Neural crest cell (in vitro differentiated cells): ENCODE measurements at places on chromosomes 3 and 15. TPM values are rescaled to one million over a fixed set of nuclear protein-coding genes. Genes with fewer than 3 reads are reported as not detected.

SERF2 gene
- total RNA-seq, result 578 and 599 TPM in 2 replicates

POLR2M gene
- 73.6 and 75.3 TPM in 2 replicates for total RNA-seq

FSD2 gene
- total RNA-seq, result 0.05 TPM in 1 of 2 replicates, not detected in the other

SEMA3G gene
- 4.1 and 5.2 TPM in 2 replicates for total RNA-seq

TMF1 gene
- 18.5 and 21.3 TPM in 2 replicates for total RNA-seq

APPL1 gene
- total RNA-seq, result 27.5 and 28.9 TPM in 2 replicates

EFL1 gene
- total RNA-seq, result 28.0 and 28.5 TPM in 2 replicates

GRCh38 chr3:17945799-17946399, 203.5 kb upstream of the TBC1D5 start:
- DNase-seq, result no peak

DNA sequence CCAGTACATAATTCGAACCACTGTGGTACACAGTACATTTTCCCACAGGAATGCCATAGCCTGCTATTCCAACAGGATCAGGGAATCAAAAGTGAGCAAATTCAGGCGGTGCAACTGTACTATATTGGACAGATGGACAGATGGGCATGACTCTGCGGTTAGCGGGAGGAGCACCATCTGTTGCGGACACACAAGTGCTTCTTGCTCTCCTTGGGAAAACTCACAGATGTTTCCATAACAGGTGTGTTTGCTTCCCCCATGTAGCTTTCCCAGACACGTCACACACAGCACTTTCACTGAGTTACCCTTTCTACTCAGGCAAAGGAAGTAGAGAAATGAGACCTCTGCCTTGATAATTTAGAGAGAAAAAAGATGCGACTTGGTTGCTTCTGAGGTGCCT, 325.1 kb upstream of the THBS1 start:
- no peak for DNase-seq

- DNase-seq, result no peak
Observed at GRCh38 chr3:36957063-36957462, 12.2 kb upstream of the TRANK1 start.

DNA sequence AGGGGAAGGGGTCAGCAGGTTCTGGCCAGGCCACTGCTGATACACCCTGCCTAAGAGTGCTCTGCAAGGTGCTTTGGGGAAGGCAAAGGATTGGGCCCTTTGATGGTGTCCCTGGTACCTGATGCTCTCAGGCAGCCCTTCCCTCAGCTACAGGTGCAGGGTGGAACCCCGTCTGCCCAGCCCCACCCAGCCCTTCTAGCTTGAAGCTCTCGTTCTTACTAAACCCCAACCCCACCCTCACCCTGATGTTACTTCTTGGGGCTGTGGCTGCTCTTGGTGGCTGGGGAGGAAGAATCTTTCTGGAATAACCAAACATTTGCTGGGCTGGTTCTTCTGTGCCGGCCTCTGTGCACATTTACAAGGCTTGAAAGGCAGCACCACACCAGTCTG, 6.4 kb downstream of the GNAI2 start:
- DNase-seq, result no peak

GRCh38 chr3:124928333-124929202, 6.0 kb downstream of the MUC13 start:
- DNase-seq, result peak; percentile 67

DNA sequence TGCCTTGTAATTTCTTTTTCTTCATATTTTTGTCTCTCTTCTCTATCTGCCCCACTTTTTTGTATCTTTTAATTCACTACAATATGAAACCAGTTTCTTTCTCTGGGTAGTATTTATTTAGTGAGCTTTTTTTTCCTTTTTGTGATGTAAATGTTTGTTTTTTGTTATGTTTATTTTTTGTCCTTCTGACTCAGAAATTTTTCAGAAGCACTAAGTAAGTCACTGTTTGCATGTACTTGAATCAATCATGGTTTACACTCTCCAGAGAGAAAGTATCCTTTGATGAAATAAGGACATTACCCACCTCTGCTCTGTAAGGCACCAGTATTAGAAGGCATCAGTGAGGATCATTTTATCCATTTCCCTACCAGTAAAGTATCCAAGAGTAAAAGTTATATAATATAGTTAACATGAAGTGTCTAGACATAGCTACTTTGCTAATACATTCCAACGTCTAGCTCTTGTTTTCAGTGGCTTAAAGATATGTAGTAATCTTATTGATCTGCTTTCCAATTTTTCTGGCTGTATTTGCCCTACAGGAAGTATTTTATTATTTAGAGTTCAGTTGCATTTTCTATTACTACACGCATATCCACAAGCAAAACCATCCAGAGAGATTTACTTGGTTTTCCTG, 25.4 kb downstream of the FILIP1L start:
- DNase-seq, result no peak

DNA sequence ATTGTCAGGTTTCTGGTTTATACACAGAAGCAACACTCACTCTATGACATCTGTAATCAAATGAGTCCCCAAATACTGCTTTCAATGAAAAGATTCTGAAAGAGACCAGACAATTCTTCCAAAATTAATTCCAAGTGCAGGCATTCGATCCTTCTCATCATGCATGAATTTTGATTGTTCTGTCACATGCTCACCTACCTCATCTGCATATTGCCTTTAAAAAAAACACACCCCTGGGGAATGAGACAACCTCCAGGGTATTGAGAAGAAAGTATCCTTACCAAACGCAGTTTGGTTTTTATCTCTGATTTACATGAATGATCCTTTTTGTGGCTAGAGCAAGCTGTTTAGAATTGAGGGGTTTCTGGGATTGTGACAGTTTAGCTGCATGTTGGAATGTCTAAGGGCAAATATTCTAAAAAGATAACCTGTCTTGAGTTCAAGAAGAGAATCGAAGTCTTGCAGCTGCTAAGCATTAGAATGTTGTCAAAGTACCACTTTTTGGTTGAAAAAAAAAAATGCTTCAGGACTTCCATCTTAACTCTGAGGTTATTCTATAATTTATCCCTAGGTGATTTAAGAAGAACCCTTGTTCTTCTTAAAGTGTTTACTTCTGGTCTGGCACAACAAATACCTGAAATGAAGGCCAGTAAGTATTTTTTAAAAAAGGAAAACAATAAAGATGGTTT, 653.1 kb downstream of the RBMS3 start:
- DNase-seq, result no peak

- no peak for DNase-seq
Observed at GRCh38 chr15:89244574-89244903, 760 bp downstream of the FANCI start.

DNA sequence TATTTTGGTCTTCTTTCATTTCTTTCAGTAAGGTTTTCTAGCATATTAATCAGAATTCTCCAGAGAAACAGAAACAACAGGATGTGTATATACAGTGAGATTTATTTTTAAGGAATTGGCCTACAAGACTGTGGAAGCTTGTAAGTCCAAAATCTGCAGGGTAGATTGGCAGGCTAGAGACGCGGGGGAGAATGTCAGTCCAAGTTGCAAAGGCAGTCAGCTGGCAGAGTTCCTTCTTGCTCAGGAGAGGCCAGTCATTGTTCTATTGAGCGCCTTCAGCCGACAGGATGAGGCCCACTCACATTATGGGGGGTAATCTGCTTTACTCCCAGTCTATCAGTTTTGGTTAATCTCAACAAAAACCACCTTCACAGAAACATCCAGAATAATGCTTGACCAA, 133.4 kb upstream of the UBE3A start:
- no peak for DNase-seq
